Activated T-helper 1 cell treated with anti-CD3 and anti-CD28 coated beads, Interleukin-12 subunit alpha, Interleukin-12 subunit beta, Interleukin-2, Interleukin-4 antibody, amounts not matched to agents 30 ng/mL and 10 ng/mL and 1 ng/mL, durations not matched to agents 14 hours and 24 hours and 36 hours (primary cell): ENCODE measurements at places on chromosomes 1 and 21. TPM values are rescaled to one million over a fixed set of nuclear protein-coding genes. Genes with fewer than 3 reads are reported as not detected.

PRSS38 gene
- not detected in 2 replicates for total RNA-seq

GPR37L1 gene
- not detected in 2 replicates for total RNA-seq

NPPB gene
- total RNA-seq, result not detected in 2 replicates

KRTAP7-1 gene
- total RNA-seq, result not detected in 2 replicates

NR5A2 gene
- total RNA-seq, result 0.13 TPM in 1 of 2 replicates, not detected in the other

DCDC2B gene
- total RNA-seq, result 0.15 TPM in 1 of 2 replicates, not detected in the other

LAMC1 gene
- 0.44 and 0.49 TPM in 2 replicates for total RNA-seq

MRAP gene
- total RNA-seq, result not detected in 2 replicates

ILDR2 gene
- total RNA-seq, result 11.3 and 14.4 TPM in 2 replicates

KCNJ15 gene
- total RNA-seq, result 1.6 and 1.7 TPM in 2 replicates

TIE1 gene
- total RNA-seq, result 0.36 and 0.64 TPM in 2 replicates

HORMAD1 gene
- total RNA-seq, result not detected in 2 replicates

CRNN gene
- total RNA-seq, result not detected in 2 replicates

LAX1 gene
- total RNA-seq, result 15.2 and 16.6 TPM in 2 replicates

ITLN2 gene
- total RNA-seq, result not detected in 2 replicates

CCDC17 gene
- total RNA-seq, result 2.5 and 2.8 TPM in 2 replicates
